ENCODE measurements at places on chromosomes 16 and 17.
A peak's percentile ranks its signal among the peaks of the same experiment; 100 is the strongest.

GRCh38 chr16:85072076-85072860 is 40.0 kb downstream of the CIBAR2 start:
- H3K27ac ChIP-seq = no peak overlapping the region
- no peaks in the 10 kb centered on the region for H3K4me1 ChIP-seq
- H3K27me3 ChIP-seq = no peaks in the 10 kb centered on the region
- no peak overlapping the region for H3K4me3 ChIP-seq
- DNase-seq = no peak

GRCh38 chr17:49513641-49514040 is 18.5 kb downstream of the NGFR start:
- H3K4me3 ChIP-seq = no peak overlapping the region
- H3K4me1 ChIP-seq = no peaks in the 10 kb centered on the region
- no peak overlapping the region for H3K27ac ChIP-seq
- no peak for DNase-seq

- no peaks in the 10 kb centered on the region for H3K4me1 ChIP-seq
- no peaks in the 10 kb centered on the region for H3K36me3 ChIP-seq
- DNase-seq = no peak
- H3K4me3 ChIP-seq = no peak overlapping the region
- no peak overlapping the region for H3K27ac ChIP-seq
- H3K27me3 ChIP-seq = no peaks in the 10 kb centered on the region
Measured at GRCh38 chr16:8686879-8687278, 12.5 kb downstream of the ABAT start.

- DNase-seq = peak; percentile 30
- peaks cover 16% of the 10 kb centered on the region for H3K4me1 ChIP-seq
- no peaks in the 10 kb centered on the region for H3K36me3 ChIP-seq
Measured at GRCh38 chr17:63954402-63955063, 18.2 kb downstream of the SCN4A start.

DNA sequence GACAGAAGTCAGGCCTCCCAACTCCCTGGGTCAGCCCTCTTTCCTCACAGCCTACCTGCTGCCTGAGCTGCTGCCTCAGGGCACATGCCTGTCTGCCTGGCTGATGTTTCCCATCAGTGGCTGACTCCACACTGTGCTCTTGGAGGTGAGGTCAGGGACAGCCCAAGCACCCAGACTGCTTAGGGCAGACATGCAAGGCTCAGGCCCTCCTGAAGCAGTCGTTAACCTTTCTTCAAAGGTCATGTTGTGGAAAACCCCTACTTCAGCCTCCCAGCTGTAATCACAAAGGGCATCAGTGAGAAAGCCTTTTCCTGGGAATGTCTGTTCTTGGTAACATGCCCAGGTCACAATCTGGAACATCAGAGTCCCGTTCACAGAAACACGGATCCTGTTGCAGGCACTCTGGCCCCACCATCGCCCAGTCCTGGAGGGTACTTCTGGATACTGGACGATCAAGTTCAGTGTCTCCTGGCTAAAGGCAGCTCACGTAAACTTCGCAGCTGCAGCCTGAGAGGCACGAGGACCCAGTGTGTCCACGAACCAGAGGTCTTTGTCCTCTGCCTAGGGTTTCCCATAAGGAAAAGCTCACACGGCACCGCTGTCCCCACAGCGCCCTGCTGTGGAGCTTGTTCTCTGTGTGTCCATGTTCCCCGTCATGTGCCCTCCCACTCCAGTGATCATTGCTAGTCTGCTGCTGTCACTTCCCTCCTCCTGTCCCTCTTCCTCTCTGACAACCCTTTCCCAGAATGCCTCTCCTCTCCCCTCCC is 54.9 kb downstream of the GNAO1 start:
- H3K36me3 ChIP-seq = no peaks in the 10 kb centered on the region
- no peak for DNase-seq
- H3K27me3 ChIP-seq = no peaks in the 10 kb centered on the region
- no peak overlapping the region for H3K4me3 ChIP-seq

DNA sequence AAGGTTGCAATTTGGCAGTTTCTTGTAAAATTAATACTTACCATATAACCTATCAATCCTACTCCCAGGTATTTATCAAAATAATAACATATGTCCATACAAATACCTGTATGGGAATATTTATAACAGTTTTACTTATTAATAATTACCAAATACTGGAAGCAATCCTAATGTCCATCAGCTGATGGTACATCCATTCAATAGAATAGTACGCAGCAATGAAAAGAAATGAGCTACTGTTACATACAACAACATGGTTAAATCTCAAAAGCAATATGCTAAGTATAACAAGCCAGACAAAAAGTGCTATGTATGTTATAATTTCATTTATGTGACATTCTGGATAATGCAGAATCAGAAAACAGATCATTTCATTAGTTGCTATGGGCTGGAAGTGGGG is 1.2 kb downstream of the HYDIN start:
- H3K36me3 ChIP-seq = no peaks in the 10 kb centered on the region
- H3K4me1 ChIP-seq = no peaks in the 10 kb centered on the region
- no peak for DNase-seq
- no peak overlapping the region for H3K4me3 ChIP-seq
- no peak overlapping the region for H3K27ac ChIP-seq
- H3K27me3 ChIP-seq = peaks cover 6% of the 10 kb centered on the region

Data from CD8-positive, alpha-beta memory T cell (primary cell).